ENCODE measurements at places on chromosomes 1 and 21.

- no peak for DNase-seq
Observed at GRCh38 chr1:169363046-169363730, 4.4 kb downstream of the NME7 start.

- DNase-seq, result no peak
Observed at GRCh38 chr1:212104586-212105325, 69.2 kb downstream of the DTL start.

- no peak for DNase-seq
Observed at GRCh38 chr1:14120895-14121294, 420.9 kb downstream of the PRDM2 start.

GRCh38 chr21:38126666-38127303 lies 130.0 kb upstream of the KCNJ15 start:
- DNase-seq, result no peak

- DNase-seq, result no peak
Observed at GRCh38 chr1:24555591-24556413, at the start of gene NCMAP. NCMAP (plus strand) TSS chr1:24556087; CDS start chr1:24595431, 39,344 bp downstream.

DNA sequence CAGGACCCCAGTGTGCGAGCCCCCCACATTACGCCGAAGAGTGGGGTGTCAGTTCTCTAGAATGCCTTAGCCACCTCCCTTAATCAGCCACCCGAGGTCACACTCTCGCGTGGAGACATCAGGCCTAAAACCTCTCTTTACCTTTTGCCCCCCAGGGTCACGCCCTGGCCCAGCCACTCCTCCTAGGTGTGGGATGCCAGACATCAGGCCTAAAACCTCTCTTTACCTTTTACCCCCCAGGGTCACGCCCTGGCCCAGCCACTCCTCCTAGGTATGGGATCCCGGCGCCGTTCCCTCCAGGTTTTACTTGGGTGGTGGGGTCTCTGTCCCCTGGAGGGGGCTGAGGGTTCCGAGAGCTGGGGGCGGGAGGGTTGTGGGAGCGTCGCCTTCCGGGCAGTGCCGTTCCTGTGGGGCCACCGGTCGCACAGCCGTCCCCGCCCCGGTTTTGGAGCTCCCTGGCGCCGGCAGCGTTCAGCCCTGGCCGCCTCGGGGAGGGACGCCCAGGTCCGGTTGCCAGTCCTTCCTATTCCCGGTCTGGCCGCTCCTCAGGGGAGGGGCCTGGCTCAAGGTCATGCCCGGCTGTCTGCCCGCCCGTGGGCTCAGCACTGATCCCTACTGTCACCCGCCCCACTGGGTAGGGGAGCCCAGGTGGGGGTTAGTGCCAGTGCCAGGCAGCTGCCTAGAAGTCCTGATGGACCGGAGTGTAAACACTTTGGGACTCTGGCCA lies 882 bp downstream of the VPS13D start:
- DNase-seq, result no peak

DNA sequence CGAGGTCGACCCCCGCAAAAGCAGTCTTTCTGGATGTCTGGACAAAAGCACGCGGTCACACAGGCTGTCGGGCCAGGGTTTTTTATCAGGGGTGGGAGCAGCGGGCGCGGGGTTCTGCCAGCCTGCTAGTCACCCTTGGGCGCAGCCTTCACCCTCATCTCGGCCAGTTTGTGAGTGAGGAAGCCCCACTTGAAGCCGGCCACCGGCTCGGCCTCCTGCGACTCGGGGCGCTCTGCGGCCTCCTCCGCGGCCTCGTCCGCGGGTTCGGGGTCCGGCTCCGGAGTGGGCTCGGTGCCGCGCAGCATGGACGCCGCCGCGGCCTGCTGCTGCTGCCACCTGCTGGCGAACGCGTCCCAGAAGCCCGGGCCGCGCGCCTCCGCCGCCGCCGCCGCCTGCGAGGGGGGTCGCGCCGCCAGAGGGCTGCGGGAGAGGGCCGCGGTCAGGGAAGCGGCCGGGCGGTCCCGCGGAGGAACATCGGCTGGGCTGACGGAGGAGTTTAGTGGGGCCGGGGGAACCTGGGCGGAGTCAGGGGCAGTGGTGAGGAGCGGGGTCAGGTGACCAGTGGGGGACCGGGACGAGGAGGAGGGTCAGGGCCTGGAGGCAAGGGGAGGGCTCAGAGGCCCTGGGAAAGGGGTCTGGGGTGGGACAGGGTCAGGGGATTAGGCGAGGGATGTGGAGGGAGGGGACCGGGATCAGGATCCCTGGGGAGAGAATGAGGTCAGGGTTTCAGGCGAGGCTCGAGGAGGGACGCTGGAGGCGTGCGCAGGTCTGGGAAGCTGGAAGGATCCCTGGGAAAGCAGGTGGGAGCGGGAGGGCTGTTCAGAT lies 4.5 kb downstream of the C1orf232 start:
- no peak for DNase-seq

- DNase-seq, result no peak
Observed at GRCh38 chr1:89279011-89279466, 6.4 kb upstream of the GBP5 start.

DNA sequence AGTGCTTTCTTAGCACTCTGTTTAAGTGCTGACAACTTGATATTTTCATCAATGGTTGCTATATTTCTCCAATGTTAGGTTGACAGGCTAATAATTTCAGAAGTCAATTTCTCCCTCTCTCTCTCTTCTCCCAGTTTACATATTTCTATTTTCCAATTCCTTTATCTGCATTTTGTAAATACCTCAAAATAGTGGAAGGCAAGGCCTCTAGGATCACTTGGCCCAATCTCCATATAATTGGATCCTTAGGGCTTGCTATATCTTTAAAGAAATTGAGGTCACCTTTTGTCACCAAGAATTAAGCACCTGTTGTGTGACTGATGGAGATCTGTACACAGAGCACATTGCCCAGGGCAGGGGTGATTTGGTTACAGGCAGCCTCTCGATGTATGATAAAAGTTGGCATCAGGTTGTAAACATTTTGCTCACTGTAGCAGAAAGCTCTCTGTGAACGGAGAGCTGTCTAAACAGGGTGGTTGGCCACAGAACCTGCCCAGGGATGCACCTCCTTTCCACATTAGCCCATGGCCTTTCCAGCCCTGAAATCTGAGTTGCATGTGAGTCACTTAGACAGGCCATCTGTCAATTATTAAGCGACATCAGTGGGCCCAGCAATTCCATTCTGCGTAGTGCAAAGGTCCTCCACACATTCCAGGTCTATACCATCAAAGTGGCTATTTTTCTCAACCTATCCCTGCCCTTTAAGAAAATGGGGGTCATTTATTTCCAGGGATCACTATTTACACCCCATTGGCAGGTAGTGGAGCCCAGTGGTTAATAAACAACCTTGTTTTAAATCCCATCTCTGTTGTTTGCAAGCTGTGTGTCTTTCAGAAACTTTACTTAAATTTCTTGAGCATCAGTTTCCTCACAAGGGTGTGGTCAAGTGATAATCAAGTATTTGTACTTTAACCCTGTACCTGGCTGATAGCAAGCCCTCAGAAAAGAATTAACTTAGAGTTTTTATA lies 29.1 kb upstream of the IRF2BP2 start:
- DNase-seq, result no peak

DNA sequence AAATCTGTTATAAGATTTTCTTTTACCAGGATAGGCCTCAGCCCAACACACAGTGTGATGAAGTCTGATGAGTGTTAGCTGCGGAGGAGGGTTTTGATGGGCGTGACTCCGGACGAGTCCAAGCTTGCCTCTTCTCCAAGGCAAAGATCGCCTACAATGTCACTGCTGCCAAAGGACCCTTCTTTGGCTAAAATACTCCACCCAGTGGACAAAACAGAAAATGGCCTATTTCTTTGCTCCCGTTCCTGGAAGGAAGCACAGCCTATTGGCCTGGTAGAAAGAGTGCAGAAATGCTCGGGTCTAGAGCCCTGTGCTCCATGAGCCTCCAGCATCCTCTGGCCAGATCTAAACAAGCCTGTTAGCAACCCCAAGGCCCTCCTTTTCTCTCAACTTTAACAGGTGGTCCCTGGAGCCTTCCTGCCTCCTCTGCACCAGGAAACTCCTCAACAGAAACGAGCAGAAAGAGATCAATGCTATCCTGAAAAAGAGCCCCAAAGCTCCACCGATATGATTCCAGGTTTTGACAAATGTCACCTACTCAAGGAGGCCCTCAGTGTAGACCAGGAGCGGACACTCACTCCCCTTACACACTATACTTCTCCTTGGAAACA lies 3.4 kb upstream of the CASQ2 start:
- DNase-seq, result peak; percentile 21

DNA sequence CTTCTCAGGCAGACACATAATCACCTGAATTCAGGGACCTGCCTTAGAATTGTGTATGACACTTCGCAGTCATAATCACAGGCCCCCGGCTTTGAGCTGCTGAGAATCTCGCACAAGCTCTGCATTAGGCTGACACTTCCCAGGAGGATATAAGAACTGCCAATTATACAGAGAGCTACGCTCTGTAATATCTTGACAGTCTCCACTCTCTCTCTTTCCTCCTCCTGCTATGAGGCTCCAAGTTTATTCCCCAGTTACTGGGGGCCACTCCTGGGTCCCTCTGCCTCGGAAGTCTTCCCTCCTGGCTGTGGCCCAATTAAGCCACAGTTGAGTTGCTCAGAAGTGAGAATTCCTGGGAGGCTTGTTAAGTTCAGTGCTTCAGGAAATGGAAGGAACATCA lies 42.7 kb downstream of the EBNA1BP2 start:
- no peak for DNase-seq

DNA sequence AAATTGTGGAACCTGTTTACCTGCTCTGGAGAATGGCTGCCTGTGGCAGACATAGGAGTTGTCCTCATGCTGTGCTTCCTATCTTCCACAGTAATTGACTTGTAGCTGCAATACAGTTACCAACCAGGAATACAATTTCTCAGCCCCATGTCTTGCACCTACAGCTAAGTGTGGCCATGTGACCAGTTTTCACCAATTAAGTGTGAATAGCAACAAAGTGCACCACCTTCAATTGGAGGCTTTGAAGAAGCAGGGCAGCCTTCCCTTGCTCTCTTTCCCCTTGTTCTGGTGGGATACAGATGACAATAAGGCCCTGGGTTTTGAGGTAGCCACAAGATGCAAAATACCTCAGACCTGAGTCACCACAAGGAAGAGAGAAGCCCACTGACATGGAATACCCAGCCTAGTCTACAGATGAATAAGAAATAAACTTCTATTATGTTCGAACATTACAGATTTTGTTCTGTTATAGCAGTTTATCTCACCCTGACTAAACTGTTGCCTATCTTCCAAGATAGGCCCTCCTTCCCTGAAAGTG lies 70.2 kb upstream of the S1PR1 start:
- DNase-seq, result no peak

- DNase-seq, result no peak
Observed at GRCh38 chr1:96912248-96912647, 190.7 kb downstream of the PTBP2 start.

DNA sequence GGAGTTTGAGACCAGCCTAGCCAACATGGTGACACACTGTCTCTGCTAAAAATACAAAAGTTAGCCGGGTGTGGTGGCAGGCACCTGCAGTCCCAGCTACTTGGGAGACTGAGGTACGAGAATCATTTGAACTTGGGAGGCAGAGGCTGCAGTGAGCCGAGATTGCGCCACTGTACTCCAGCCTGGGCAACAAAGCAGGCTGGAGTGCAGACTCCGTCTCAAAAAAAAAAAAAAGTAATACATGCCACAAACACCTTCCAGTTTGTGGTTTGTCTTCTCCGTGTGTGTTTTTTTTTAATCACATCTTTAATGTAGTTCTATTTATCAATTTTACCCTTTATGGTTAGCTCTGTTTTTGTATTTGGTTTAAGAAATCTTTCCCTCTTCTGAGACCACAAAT lies 22.3 kb downstream of the POGZ start:
- no peak for DNase-seq

DNA sequence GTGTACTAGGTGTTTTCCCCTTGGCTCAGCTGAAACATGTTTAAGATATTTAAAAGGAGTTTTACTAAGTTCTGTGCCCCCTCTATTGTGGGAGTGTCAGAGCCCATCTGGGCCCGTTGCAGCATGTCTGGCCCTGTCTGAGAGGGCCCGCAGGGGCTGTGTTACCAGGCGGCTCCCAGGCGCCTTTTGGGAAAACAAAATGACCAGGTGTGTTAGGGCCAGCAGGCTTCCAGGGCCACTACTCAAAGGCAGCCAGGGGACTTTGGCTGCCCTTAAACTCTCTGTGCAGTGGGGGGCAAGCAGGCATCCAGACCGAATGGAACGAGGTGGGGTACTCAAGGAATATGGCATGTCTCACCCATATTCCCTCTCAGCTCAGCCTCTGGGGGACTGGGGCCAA lies 111.7 kb downstream of the KCNN3 start:
- no peak for DNase-seq

DNA sequence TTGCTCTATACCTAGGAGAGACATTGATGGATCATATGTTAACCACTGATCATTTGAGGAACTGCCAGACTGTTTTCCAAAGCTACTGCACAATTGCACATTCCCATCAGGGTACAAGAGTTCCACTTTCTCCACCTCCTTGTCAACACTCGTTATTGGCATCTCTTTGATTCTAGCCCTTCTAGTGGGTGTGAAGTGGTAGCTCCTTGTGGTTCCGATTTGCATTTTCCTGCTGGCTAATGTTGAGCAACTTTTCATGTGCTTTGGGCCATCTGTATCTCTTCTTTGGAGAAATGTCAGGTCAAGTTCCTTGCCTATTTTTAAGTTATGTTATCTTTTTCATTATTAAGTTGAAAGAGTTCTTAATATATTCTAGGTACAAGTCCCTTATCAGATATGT lies 90.1 kb downstream of the DMRTB1 start:
- DNase-seq, result no peak

- no peak for DNase-seq
Observed at GRCh38 chr21:41834252-41834925, 44.8 kb downstream of the PRDM15 start.

DNA sequence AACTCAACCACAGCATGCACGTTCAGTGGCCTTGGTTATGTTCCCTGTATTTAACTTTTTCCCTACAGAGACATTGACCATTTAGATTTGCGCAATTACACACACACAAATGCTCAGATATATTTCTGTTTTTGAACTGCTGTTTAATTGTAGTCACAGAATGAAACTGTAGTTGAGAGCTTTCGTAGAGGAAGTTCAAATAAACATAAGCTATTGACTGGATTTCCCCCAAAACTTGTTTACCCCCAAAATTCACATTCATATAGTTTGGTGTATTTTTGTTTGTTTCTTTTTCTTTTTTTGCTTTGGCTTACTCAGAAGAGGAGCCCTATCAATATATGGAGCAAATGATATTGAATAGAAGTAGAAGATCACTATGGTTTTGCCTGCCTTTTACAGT lies 921.0 kb downstream of the ADGRL2 start:
- DNase-seq, result no peak

DNA sequence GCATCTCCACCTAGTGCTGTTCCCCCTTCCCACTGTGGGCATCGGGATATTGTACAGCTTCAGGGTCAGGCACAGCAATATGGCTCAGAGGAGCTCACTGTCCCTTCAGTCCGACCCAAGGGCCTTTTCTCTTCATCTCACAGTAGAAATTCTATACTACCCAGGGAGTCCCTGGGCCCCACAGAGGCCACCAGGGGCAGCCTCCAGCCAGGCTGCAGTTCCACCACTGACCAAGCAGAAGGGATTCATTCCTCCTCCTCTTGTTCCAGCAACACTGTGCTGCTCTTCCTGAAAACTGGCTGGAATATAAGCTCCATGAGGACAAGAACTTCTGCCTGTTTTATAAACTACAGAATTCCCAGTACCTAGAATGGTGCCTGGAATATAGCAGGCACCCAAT lies 70.5 kb downstream of the CD34 start:
- DNase-seq, result no peak
